Stomach (tissue), 19 donors: ENCODE measurements at places on chromosomes 7 and 10. TPM values are rescaled to one million over a fixed set of nuclear protein-coding genes. Genes with fewer than 3 reads are reported as not detected.

ANKMY2 gene
- 2.6 TPM for total RNA-seq

- peaks cover 4% of the 10 kb centered on the region for H3K36me3 ChIP-seq
- no peak for DNase-seq
- no peak overlapping the region for H3K4me3 ChIP-seq
- no peaks in the 10 kb centered on the region for H3K27me3 ChIP-seq
- no peaks in the 10 kb centered on the region for H3K4me1 ChIP-seq
- H3K27ac ChIP-seq, result no peak overlapping the region
Observed at GRCh38 chr7:132200141-132200540, 376.1 kb downstream of the PLXNA4 start.

GRCh38 chr10:88104223-88104622 lies 240.8 kb downstream of the PTEN start:
- DNase-seq, result no peak
- H3K36me3 ChIP-seq, result no peaks in the 10 kb centered on the region

- DNase-seq, result no peak
Observed at GRCh38 chr10:62373995-62374861, at the start of gene ZNF365. Gene ZNF365, plus strand, starts transcription at chr10:62374369. Its CDS starts 1,825 bp downstream, at chr10:62376194.

DNA sequence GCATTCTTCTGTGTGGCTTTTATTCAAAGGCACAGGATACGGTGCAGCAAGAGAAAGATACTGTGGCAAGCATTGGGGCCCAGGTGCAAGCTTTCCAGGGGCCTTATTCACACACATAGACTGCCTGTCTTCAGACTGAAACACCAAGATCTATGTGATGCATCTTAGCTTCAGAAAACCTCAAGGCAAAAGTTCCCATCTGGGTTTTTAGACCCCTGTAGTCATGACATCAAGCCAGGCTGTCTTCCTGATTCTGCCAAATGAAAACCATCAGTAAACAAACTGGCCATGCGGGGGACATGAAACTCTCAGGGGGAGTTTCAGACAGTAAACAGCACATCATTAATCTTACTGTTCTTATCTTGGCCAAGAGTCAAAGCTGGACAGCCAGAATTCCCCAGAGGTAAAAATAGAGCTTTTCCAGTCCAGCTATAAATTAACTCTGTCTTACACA lies 9.8 kb downstream of the AGBL3 start:
- H3K4me1 ChIP-seq, result peaks cover 48% of the 10 kb centered on the region
- no peak for DNase-seq
- H3K27me3 ChIP-seq, result no peaks in the 10 kb centered on the region
- no peak overlapping the region for H3K4me3 ChIP-seq

TNS3 gene
- 105 TPM for total RNA-seq

PDK4 gene
- 99.4 TPM for total RNA-seq

DNA sequence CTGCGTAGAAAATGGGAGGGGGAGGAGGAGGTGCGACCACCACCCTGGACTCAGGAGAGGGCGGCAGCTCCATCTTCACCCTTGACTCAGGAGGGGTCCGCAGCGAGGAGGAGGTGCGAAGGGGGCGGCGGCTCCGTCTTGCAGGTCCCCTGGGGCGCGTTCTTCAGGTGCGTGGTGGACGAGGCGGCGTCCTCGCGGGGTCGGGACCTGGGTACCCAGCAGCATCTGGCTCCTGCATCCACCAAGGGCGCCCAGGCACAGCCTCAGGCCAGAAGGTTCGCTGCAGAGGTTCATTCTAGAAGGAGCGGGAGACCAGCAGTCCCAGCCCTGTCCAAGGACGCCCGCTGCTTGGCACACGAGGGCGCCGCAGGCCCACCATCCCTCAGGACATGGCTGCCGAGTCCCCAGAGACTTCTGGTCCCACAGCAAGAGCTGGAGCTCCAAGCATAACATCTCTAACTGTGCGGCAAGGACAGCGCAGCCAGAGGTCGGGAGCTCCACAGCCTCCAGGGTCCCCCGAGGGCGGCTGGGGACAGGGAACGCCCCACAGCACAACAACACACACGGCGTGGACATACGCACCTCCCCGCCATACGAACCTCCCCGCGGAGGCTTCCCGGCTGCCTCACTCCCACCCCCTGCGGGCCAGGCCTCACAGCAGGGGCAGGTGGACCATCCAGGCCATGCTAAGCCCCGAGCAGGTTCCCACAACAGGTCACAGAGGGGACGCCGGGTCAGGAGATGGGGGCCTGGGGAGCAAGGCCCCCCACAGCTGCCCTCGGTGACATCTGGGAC lies 16.8 kb upstream of the DPYSL4 start:
- H3K27me3 ChIP-seq, result peaks cover 3% of the 10 kb centered on the region
- H3K27ac ChIP-seq, result no peak overlapping the region
- no peaks in the 10 kb centered on the region for H3K36me3 ChIP-seq
- H3K4me1 ChIP-seq, result no peaks in the 10 kb centered on the region

PON3 gene
- total RNA-seq, result 1.2 TPM

OR2A1 gene
- total RNA-seq, result not detected

- no peak for DNase-seq
- H3K27me3 ChIP-seq, result no peaks in the 10 kb centered on the region
- peaks cover 82% of the 10 kb centered on the region for H3K36me3 ChIP-seq
- H3K27ac ChIP-seq, result no peak overlapping the region
Observed at GRCh38 chr7:105619590-105619989, 38.3 kb upstream of the EFCAB10 start.

GRCh38 chr10:123446449-123447156 lies 219.6 kb upstream of the GPR26 start:
- DNase-seq, result no peak
- no peak overlapping the region for H3K4me3 ChIP-seq
- H3K27ac ChIP-seq, result no peak overlapping the region
- H3K4me1 ChIP-seq, result no peaks in the 10 kb centered on the region
- no peaks in the 10 kb centered on the region for H3K36me3 ChIP-seq
- no peaks in the 10 kb centered on the region for H3K27me3 ChIP-seq

NFKB2 gene
- 84.0 TPM for total RNA-seq

CFAP46 gene
- 2.3 TPM for total RNA-seq

- H3K27ac ChIP-seq, result no peak overlapping the region
- H3K36me3 ChIP-seq, result no peaks in the 10 kb centered on the region
- no peak overlapping the region for H3K4me3 ChIP-seq
- H3K27me3 ChIP-seq, result no peaks in the 10 kb centered on the region
- H3K4me1 ChIP-seq, result no peaks in the 10 kb centered on the region
- DNase-seq, result no peak
Observed at GRCh38 chr10:54002077-54002476, 799.0 kb downstream of the PCDH15 start.

DNA sequence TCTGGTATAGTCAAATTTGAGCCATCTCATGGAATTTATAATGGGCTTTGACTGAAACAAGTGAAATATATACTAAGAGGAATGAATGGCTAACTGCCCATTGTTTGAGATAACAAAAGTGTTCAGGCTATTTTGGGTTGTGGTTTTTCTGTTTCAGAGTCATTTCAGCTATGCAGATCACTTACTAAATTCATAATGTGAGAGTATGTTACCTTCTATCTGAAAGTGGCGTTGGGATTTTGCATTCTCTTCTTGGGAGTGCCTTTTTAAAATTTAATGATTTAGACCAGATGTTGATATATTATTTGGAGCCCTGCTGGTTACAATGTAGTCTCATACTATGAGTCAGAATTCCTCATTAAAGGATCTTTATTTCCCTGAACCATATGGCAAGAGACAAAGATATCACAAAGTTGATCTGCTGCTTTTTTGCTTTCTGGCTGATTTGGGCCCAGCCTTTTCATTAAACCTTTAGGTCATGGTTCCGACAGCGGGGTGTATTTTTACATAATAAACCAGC lies 10.4 kb downstream of the VCL start:
- peaks cover 11% of the 10 kb centered on the region for H3K36me3 ChIP-seq
- DNase-seq, result no peak
- H3K4me1 ChIP-seq, result peaks cover 77% of the 10 kb centered on the region
- no peaks in the 10 kb centered on the region for H3K27me3 ChIP-seq
- no peak overlapping the region for H3K4me3 ChIP-seq

GPR158 gene
- not detected for total RNA-seq
